ENCODE measurements at places on chromosomes 2 and 18.
A peak's percentile ranks its signal among the peaks of the same experiment; 100 is the strongest.

DNA sequence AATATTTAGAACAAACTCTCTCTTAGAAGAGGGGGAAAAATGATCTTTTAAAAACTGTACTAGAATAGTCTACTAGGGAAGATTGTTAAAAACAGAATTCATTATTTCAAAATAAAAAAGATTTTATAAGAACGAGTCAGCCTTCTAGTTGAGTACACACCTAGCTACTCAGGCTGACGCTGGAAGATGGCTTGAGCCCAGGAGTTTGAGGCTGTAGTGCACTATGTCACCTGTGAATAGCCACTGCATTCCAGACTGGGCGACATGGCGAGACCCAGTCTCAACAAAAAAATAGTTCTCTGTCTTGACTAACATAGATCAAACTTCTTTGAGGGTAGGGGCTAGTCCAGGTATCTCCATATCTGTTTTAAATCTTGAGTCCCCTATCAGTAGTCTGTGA, 33.9 kb downstream of the ERLEC1 start:
- no peak for DNase-seq

DNA sequence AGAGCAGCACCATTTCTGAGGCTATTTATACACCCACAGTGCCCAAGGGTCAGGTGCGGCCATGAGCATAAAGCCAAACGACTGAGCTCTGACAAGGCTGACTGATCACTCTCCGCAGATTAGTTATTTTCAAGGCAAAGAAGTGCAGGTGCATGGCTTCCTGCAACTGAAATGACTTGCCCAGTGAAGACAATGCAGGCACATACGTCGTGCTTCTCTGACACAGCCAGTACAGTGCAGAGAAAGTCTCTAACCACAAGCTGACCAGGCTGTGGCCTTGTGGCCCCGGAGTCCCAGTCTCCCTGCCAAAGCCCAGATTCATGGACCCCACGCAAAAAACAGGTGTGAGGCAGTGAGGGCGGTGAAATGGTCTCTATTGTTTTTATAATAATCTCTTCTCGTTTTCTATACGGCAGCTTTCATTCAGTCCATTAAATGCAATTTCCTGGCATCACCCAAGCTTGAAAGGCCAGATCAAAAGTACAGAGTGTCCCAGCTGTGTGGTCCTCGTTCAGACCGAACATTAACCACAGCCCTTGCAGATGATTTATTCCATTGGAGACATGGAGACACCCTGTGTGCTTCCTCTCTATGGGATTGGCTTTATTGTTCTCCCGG, 447.0 kb upstream of the ID2 start:
- peak; percentile 74 for DNase-seq

GRCh38 chr2:3399829-3400228, 20.3 kb downstream of the TRAPPC12 start:
- DNase-seq = no peak

GRCh38 chr2:230927711-230928341, 2.8 kb upstream of the GPR55 start:
- DNase-seq = no peak

DNA sequence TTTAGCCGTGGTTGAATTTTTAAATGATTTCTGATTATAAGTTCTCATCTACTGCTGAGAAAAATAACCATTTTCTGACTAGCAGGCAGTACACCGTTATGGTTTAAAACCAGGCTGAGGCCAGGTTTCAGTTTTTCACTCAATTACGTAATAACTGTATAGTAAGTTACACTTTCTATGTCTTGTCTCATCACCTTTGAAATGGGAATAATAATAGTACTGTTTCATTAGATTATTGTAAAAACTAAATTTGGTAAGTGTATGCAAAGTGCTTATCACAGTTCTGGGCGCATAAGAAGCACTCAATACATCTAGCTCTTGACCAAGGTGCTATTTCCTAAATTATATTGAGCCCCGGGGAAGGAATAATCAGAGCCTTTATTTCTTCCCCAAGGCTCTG, 76.8 kb downstream of the LIMS1 start:
- DNase-seq = no peak
